ENCODE measurements at places on chromosomes 7 and 10.

DNA sequence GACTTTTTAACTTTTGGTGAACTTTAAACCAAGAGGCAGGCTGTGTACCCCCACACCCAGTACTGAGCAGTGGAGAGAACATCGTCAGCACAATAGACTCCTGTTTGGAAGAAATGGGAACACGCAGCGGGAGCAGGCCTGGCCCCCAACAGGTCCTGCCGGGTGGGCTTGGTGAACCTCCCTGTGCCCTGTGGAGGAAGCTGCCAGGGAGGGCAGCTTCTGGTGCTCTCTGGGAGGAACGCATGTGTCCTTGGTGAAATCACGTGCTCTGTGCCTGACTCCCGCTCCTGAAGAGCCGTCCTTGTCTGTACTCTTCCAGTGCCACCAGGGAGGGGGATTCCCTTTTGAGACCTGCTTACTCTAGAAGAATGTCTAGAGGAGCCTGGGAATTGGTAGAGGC lies 31.6 kb downstream of the CHAT start:
- no peak for DNase-seq

GRCh38 chr7:2759736-2760097 lies 71.7 kb downstream of the AMZ1 start:
- DNase-seq: no peak

GRCh38 chr10:77117501-77117900 lies 520.1 kb downstream of the KCNMA1 start:
- DNase-seq: no peak

DNA sequence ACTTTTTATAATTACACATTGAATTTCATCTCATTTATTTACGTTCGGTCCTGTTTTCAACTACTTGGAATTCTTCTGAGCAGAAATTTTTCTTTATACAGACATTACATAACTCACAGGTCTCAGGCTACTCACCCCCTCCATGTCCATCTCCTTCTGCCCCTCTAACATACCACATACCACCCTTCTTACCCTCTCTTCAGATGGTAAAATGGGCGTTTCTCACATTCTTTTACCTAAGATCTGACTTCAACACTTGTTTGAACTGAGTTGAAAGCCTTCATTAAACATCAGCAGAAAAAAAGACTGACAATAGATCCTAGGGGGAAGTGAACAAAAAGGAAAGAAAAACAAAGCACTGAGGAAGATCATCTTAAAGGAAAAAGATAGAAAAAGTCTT lies 309.7 kb downstream of the CTNNA3 start:
- no peak for DNase-seq

GRCh38 chr7:138079137-138079536 lies 2.9 kb downstream of the AKR1D1 start:
- no peak for DNase-seq

DNA sequence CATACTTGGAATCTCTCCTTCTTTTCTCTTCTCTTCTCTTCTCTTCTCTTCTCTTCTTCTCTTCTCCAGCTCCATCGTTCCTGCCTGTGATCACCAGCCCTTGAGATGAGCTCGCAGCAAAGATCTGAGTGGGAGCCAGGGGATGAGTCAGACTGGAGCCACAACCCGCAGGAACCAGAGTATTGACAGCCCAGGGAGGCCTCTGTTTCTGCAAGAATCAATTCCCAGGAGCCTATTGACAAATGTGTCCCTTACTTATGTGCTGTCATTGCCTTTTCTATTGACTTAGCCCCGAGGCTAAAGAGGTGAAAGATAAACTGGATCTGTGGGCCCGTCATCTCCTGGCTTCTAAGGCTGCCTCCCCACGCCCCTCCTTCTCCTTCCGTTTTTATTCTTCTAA lies 13.1 kb upstream of the HABP2 start:
- no peak for DNase-seq
